ENCODE measurements at places on chromosomes 12 and 14.
A peak's percentile ranks its signal among the peaks of the same experiment; 100 is the strongest.

DNA sequence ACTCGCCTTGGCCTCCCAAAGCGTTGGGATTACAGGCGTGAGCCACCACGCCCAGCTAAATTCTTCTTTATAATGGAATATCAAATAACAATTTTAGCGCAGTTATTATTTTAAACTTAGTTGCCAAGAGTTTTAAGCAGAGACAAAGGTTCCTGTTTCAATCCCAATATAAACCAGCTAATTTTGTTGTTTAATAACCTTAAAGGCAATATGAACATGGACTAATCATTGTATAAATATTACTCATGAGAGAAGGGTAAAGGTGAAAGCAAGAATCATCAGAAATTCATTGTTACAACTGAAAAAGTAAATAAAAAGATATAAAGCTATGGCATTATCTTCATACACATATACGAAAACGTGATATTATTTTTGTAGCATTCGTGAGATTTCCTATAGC is 8.2 kb downstream of the DTD2 start:
- DNase-seq, result no peak

DNA sequence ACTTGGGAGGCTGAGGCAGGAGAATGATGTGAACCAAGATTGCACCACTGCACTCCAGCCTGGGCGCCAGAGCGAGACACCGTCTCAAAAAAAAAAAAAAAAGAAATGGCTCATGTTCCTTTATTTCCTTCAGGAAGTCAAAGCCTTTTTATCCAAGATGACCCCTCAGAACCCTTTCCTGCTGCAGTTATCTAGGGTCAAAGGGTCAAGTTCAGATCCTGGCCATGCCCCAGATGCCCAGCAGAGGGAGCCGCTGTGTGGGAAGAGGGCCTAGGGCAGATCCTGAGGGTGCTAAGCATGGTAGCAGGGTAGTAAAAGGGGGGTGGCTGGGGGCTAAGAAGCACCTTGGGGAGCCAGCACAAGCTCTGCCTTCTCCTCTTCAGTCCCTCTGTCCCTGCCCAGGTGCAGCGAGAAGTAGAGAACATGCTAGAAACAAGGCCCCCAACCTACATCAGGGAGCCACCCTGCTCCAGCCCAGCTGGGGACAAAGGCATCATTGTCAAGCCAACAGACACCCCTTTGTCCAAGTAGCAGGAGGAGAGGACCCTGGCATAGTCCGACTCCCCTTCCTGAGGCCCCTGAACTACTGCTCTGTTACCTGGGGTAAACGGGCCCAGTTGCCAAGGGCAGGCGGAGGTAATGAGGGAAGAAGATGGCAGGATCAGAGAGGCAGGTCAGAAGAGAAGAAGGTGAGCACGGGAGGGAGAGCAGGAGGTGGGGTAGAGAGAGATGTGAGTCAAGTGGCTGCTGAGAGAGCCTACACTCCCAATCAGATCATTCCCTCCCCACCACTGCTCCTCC is 6.5 kb downstream of the NFE2 start:
- peak; percentile 72 for DNase-seq

GRCh38 chr12:46585854-46586621 is 213.5 kb upstream of the SLC38A2 start:
- peak; percentile 6 for DNase-seq

GRCh38 chr12:47882781-47883546 is 21.8 kb downstream of the VDR start:
- DNase-seq, result peak; percentile 41

- no peak for DNase-seq
These were observed 1202.3 kb downstream of the GALC start for GRCh38 chr14:86790408-86791364.

- no peak for DNase-seq
These were observed 1.0 kb downstream of the MPHOSPH9 start for GRCh38 chr12:123231931-123232330.

- no peak for DNase-seq
These were observed 18.1 kb downstream of the PPM1H start for GRCh38 chr12:62916632-62917425.

GRCh38 chr12:53989227-53990113 is 4.5 kb downstream of the HOXC10 start:
- no peak for DNase-seq

DNA sequence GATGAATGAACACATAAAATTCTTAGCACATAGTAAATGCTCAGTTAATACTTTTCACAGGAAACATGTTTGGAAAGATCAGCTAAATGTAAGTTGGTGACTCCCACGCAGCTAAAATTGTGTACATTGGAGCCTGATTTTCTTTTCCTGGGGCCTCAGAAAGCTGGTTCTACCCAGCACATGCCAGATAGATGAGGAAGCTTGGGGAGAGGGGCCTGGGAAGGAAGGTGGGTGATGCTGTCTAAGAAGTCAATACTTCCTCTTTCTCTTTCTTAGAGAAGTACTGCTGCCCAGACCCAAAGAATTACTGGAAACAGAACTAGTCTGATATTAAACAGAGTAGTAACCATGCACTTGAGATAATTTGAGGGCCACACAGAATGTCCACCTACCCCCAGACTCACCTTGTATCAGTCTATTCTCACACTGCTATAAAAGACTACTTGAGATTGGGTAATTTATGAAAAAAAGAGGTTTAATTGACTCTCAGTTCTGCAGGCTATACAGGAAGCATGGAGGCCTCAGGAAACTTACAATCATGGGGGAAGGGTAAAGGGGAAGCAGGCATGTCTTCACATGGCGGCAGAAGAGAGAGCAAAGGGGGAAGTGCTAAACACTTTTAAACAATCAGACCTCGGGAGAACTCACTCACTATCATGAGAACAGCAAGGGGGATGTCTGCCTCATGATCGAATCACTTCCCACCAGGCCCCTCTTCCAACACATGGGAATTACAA is 123.3 kb upstream of the MED13L start:
- no peak for DNase-seq

- DNase-seq, result no peak
These were observed 14.7 kb upstream of the ENDOU start for GRCh38 chr12:47739979-47740378.

- no peak for DNase-seq
These were observed 54.2 kb downstream of the ELK3 start for GRCh38 chr12:96248136-96248931.

GRCh38 chr12:88334271-88334670 is 192.2 kb downstream of the TMTC3 start:
- DNase-seq, result no peak

DNA sequence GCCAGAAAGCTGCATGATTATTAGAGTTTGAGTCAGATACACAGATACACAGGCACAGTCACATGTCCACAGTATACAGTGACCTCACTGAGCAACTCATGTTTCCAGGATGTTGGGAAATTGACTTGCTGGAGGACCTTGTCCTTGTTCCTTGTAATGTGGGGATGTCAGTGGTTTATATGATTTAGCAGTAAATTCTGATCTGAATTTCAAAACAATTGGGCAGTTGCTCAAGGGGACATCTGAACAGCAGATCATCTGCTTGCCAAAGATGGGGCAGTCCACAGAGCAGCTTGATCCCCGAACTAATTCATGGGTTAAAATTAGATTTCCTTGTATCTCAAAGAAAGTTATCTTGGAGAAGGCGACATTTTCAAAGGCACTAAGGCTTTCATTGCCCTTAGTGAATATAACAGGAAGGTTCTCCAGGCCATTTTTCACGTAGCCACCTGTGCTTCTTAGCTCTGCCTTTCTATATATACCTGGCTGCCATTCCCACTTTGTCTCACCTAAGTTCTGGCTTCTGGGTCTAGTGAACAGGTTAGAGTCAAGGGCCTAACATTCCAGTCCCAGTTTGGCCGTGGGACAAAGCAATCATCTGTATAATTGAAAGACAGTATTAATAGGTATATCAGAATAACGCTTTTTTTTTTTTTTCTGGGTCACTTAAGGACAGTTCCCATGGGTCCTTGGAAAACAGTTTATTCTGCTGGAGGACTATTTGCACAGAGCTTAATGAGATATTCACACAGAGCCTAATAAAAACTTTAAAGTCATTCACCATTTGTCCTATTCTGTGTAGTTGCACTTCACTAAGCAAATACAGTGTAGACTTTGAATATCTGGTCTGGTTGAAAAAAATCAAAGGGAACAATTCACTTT is 64.9 kb upstream of the STRN3 start:
- no peak for DNase-seq

DNA sequence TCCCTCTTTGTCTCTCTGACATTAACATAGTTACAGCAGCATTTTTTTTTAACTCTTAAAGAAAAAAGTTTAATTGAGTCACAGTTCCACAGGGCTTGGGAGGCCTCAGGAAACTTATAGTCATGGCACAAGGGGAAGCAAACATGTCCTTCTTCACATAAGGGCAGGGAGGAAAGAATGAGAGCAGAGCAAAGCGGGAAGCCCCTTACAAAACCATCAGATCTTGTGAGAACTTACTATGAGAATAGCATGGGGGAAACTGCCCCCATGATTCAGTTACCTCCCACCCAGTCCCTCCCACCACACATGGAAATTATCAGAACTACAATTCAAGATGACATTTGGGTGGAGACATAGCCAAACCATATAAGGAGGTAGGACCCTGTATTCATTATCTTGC is 96.2 kb downstream of the PLBD1 start:
- DNase-seq, result no peak

- no peak for DNase-seq
These were observed 9.2 kb upstream of the VPS33A start for GRCh38 chr12:122275459-122275858.

DNA sequence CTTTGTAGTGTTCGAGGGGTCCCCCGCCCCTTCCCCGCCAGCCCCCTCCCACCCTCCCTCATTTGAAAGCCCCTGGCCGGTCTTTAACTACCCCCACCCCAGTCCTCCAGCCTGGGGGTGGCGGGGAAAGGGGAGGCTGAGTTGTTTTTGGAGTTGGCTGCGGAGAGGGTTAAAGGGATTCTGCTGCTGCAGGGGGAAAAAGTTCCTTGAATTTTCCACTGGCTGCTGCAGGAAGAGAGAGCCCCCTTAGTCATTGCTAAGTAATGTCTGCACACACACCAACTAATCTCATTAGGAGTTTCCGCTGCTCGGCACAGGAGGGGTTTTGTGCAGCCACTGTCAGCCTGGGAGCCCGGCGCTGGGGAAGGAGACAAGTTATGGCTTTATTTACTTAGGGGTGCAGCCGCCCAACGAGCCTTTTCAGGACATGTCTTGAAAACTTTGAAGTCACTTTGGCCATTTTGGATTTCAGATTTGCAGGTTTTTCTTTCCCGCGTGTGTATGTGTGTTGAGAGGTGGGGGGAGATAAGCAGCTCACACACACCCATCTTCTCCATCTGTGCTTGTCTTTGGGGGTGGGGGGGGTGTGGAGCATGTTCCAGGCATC is 1.8 kb downstream of the ELK3 start:
- DNase-seq, result peak; percentile 70

DNA sequence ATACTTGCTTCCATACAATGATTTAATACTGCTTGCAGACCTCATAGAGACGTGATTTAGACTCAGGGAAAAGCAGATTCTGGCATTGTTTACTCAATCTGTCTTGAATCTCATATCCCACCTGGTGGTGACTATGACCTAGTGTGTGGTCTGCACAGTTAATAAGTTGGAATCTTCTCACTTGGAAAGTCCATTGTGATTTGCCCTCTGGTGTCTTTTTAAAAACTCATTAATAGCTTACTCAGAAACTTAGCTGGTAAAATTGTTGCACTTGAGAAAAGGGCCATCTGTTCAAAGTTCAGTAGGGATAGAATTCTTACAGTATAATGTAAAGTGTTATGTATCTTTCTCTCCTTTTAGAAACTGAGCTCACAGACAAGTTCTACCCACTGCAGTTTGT is 106.0 kb downstream of the PELI2 start:
- no peak for DNase-seq

- no peak for DNase-seq
These were observed 36.0 kb downstream of the MAP1LC3B2 start for GRCh38 chr12:116595186-116595585.

DNA sequence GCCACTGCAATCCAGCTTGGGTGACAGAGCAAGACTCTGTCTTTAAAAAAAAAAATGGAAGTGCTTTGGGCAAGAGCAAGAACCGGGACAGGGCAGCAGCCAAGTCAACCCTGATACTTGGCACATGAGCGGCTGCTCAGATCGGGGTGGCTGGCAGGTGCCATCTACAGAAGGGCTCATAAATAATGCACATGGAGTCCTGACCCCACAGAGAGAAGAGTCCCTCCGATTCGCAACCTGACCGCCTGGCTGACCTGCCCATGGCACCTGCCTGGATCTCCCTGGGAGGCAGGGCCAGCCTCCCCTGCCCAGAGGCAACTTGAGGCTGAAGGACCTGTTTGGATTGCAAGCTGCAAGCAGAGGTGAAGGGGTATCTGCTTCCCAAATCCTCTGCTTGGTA is 9.6 kb upstream of the TMEM120B start:
- no peak for DNase-seq

GRCh38 chr12:77225373-77225772 is 160.0 kb upstream of the E2F7 start:
- DNase-seq, result no peak

DNA sequence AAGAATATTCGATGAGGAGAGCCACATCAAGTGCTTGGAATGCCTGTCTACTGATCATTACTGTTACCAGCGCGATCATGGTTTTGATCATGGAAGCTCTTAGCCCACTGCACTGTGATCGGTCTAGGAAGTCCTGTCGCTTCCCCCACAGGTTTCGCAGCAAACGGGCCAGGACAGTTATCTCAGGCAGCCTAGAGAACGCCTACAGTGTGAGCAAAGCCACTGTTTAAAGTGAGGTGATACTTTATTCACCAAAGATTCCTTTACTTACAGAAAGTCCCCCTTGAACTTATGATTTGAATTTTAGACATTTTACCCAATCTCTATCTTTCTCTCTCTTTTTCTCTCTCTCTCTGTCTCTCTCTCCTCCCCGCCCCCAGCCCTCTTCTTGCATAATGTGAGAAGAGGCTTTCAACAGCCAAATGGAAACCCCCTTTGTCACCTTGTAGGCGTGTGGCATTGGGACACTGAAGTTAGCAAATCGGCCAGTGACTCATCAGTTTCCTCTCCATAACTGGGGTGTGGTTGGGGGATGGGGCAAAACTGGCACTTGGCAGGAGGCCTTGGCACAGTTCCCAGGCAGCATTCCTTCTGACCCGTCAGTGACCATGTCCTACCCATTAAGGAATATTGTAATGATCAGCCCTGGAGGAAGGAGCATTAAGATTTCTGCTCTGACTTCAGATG is 214.8 kb downstream of the CHST11 start:
- DNase-seq, result peak; percentile 82

DNA sequence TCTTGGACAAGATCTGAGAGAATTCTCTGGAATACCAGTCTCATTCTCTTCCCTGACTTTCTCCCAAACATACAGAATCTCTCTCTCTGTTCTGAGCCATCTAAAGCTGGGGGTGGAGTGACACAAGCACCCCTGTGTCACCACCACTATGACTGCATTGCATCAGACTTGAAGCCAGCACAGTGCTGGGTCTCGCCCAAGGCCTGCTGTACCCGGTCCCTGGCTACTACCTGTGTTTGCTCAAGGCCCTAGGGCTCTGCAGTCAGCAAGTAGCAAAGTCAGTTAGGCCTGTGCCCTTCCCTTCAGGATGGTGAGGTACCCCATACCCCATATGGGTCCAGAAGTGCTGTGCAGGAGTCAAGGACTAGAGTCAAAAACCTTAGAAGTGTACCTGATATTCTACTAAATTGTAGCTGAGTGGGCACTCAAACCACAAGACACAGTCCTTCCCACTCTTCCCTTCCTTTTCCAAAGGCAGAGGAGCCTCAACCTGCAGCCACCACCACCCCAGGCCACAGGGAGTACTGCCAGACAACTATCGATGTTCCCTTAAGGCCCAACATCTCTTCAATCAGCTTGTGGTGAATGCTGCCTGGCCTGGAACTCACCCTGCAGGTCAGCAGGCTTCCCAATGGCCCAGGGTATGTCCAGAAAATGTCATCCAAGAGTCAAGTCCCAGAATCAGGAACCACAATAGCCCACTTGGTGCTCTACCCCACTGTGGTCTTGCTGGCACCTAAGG is 21.2 kb upstream of the RDH16 start:
- DNase-seq, result no peak

Data from stimulated activated CD4-positive, alpha-beta T cell treated with anti-CD3 and anti-CD28 coated beads, Interleukin-2, amount 100 ng/mL, for 24 hours (primary cell).